ENCODE measurements at places on chromosomes 7 and 10.
A peak's percentile ranks its signal among the peaks of the same experiment; 100 is the strongest.

- no peak for DNase-seq
Measured at GRCh38 chr7:149473251-149473650, 12.4 kb upstream of the ZNF777 start.

DNA sequence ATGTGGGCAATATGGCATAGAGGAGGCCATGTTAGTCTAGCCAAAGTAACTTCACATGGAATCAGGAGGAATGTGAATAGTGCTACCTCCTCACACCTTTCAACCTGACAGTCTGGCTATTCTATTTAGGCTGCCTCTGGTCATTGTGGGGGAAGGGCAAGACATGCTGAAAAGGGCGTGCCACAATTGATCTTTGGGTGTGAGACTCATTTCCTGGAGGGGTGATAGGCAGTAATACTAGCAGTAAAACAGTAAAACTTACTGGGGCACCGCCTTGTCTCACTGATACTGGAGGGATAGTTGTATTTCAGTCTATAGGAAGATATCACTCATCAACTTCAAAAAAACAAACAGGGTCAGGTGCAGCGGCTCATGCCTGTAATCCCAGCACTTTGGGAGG is 88.7 kb downstream of the TMEM168 start:
- no peak for DNase-seq

- DNase-seq: peak; percentile 14
Measured at GRCh38 chr7:151690606-151691005, 170.9 kb upstream of the RHEB start.

DNA sequence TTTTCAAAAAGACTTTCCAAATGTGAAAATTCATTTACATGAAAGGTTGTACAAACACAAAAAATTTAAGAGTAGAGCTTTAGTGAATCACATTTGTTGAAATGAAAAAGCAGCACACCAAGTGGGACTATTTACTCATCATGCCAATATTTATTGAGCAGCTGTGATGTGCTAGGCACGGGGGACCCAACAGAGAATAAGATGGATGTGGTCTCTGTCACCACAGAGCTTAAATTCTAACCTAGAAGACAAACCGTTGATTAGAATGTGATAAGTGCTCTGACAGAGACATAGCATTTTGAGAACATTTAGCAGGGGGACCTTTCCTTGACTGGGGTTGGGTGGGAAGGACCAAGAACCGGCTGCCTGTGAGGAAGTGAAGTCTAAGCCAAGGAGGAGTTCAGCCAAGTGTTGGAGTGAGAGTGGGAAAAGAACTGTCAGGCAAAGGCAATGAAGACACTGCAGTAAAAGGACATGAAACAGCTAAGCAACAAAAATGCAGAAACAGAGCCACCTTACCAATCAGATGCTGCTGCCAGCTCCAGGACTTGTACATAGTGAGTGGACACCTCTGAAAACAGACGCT is 19.1 kb downstream of the ADAM12 start:
- no peak for DNase-seq

GRCh38 chr7:157615101-157615817 is 278.5 kb downstream of the DNAJB6 start:
- no peak for DNase-seq

- DNase-seq: peak; percentile 67
Measured at GRCh38 chr7:128322040-128322643, 21.6 kb downstream of the RBM28 start.

- peak; percentile 45 for DNase-seq
Measured at GRCh38 chr7:76191783-76192240, 9.9 kb upstream of the SRRM3 start.

DNA sequence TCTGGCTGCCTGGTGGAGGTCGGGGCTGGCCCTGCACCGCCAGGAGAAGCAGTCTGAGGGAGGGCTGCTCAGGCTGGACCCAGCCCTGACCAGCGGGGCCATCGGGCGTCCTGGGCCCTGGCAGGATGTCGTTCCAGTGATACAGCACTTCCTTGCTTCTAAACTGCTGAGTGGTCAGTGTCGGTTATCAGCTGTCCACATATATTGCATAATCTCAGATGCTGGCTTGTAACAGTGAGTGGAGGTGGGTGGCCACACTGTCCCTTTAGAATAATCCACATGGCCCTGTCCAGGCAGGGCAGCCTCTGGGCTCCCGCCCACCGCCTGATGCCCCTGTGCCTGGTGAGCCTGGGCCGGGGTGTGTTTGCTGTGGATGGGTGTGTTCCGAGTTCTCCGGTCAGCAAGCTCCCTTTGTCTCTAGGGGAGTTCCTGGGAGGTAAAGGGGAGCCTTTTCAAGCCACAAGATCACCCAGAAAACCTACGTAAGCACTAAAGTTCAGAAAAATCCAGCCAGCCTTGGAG is 86.1 kb downstream of the LHPP start:
- DNase-seq: no peak

GRCh38 chr7:44131173-44132029 is 8.1 kb upstream of the POLD2 start:
- peak; percentile 50 for DNase-seq

- DNase-seq: no peak
Measured at GRCh38 chr7:73482746-73483145, 39.3 kb downstream of the BAZ1B start.

- peak; percentile 18 for DNase-seq
Measured at GRCh38 chr7:33040803-33041516, 21.6 kb downstream of the NT5C3A start.

- peak; percentile 99 for DNase-seq
Measured at GRCh38 chr7:37031571-37032257, 307.4 kb upstream of the AOAH start.

GRCh38 chr10:89773081-89773480 is 71.7 kb downstream of the KIF20B start:
- peak; percentile 38 for DNase-seq

- DNase-seq: no peak
Measured at GRCh38 chr10:132911786-132912097, 30.6 kb downstream of the CFAP46 start.

DNA sequence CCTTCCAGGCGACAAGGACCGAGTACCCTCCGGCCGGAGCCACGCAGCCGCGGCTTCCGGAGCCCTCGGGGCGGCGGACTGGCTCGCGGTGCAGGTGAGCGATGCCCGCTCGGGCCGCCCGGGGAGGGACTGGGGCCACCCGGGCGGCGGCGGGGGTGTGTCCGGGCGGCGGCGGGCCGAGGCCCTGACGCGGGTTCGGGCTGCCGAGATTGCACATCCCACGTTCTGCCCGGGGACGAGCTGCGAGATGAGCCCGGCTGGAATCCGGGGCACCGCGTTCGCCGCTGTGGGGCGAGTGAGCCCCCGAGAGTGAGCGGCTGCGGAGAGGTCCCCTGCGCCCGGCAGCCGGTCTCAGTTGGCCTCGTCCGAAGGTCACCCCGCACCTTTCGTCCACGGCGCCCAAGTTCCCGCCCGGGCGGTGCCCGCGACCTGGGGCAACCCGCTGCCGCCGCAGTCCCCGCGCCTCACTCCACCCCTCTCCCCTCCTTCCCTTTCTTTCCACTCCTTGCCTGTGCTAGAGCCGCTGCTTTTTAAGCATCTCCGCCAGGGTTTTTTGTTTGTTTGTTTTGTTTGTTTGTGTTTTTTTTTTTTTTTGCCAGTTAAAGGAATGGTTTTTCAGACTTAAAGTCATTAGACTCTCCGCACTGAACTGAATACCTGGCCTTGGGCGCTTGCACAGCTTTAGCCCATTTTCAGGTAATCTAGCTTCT is 515 bp downstream of the RALA start:
- no peak for DNase-seq

DNA sequence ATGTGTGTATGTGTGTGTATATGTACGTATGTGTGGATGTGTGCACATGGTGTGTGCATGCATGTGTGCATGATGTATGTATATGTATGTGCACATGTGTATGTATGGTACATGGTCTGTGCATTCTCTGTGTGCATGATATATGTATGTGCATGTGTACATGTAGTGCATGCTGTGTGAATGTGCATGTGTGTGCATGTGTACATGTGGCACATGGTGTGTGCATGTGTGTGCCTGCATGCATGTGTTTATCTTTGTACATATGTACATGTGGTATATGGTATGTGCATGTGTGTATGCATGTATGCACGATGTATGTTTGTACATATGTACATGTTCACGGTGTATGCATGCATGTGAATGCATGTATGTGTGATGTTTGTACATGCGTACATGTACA is 383.7 kb downstream of the TYW1 start:
- no peak for DNase-seq

GRCh38 chr10:119333146-119333792 is 125.9 kb downstream of the GRK5 start:
- peak; percentile 36 for DNase-seq

DNA sequence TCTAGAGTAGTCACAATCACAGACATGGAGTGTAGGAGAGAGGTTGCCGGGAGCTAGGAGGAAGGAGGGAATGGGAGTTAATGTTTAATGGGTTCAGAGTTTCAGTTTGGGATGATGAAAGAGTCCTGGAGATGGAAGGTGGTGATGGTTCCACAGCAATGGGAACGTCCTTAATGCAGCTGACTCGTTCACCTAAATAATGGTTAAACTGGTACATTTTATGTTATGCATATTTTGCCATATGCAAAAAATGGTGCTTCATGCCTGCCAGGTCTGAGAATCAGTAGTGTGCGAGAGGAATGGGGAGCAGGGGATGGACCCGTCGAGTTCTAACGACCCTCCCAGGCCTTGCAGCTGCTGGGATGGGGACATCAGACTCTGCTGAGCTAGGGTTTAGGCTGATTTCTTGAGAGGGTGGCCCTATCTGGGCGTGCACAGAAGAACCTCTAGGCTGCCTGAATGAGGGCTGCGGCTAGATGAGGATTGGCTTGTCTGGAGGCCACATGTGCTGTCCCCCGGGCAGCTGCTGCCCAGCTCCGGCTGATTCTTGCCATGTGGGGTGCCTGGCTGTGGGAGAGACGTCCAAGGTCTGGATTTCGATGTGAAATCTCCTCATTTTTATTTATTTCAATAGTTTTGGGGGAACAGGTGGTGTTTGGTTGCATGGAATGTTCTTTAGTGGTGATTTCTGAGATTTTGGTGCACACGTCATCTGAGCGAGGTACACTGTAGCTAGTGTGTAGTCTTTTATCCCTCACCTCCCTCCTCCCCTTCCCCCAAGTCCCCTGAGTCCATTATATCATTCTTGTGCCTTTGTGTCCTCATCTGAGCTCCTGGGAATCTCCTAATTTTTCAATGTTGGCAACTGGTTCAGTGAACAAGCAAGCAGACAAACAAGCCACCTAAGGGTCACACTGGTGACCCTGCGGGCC is 116.0 kb downstream of the GRK5 start:
- no peak for DNase-seq

- DNase-seq: no peak
Measured at GRCh38 chr7:22417349-22417748, 60.4 kb upstream of the RAPGEF5 start.

GRCh38 chr7:1554333-1555045 is 1.5 kb downstream of the TMEM184A start:
- no peak for DNase-seq

DNA sequence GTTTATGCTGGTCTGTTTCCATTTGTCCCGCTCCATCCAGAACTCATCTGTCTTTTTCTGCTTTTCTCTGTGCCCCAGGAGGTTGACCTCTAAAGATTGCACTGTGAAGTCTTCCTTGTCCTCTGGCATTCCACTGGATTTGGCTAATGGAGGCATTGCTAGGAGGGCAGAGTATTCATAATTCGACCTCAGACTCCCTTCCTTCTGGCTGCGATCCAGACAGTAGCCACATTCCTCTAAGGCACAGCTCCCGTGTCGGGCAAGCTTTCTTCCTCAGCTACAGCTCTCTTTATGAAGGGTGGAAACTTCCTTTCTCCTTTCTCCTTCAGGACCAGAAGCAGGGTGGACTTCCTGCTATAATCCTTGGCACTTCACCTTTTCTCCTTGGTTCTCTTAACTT is 175.9 kb downstream of the BAMBI start:
- DNase-seq: no peak

- DNase-seq: no peak
Measured at GRCh38 chr10:23850631-23851030, 358.3 kb upstream of the KIAA1217 start.

GRCh38 chr10:24382979-24383663 is 174.2 kb downstream of the KIAA1217 start:
- no peak for DNase-seq

- no peak for DNase-seq
Measured at GRCh38 chr7:159240962-159241361, 96.3 kb upstream of the VIPR2 start.

DNA sequence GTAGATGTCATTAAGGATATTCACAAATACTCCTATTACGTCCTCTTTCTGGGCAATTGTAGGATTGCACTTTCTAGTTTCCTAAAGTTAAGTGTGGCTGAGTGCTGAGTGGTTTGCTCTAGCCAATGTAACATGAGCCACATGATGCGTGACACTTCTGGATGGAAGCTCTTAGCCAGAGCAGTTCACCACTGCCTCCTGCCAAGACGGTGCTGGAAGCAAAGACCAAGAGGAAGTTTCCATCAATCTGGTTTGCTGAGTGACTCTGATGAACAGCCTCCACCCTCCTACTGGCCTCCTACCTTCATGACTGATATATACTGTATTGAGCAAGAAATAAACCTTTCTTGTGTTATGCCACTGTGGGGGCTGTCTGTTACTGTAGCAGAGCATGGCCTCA is 318.1 kb downstream of the KCNMA1 start:
- peak; percentile 47 for DNase-seq

DNA sequence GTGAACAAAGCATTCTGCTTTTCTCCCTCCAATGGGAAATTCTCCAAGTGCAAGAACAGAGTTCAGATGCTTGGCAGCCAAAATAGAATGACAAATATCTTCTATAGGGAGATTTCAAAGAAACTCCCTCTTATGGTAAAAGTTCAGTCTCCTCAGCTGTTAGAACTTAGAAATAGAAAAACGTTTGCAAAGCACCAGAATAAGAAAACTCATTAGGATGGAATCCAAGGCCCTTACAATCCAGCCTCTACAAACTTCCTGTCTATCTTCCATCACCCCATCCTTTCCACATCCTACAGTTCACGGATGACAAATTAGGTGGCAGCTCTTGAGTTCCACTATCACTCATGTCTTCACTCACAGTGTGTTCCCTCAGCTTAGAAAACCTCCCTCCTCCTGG is 25.7 kb downstream of the FAM13C start:
- no peak for DNase-seq

DNA sequence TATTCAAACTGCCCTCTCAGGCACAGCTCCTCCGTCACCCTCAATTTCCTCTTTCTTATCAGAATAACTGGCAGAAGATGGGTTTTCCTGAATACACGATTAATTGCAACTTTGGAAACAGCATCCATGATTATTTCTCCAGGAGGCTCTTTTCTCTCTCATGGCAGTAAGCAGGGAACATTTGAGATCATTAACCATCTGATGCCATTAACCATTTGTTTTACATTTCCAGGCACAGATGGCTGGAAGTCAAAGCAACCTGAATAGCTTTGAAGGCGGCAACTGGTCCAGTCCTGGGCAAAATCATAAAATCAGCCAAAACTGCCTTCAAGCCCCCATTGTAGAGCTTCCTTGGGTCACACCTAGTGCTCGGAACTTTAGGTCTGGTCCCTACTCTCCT is 289.5 kb upstream of the AOAH start:
- DNase-seq: no peak

DNA sequence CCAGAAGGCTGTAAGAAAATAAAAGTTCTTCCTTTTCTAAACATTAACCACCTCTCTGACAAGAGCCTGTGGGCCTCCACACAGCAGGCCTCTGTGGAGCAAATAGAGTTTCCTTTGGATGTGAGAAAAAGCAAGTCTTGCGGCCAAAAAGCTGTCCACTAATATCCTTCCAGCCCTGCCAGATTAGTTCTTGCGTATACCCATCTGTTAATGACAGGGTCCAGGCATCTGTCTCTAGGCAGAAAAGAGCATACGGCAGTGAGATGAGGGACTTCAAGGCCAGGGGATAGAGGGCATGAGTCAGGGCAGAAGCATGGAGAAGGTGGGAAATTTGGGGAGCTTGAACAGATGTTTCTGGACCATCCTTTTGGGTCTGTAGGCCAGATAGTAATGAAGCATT is 164.9 kb downstream of the NSUN6 start:
- DNase-seq: no peak
